Fibroblast of the conjunctiva (primary cell): ENCODE measurements at places on chromosomes 5 and 9.

- no peak for DNase-seq
Observed at GRCh38 chr9:133842174-133842573, 104.0 kb upstream of the SARDH start.

- DNase-seq = peak; percentile 9
Observed at GRCh38 chr9:87836951-87837705, 45.5 kb upstream of the SPATA31E1 start.

- DNase-seq = peak; percentile 88
Observed at GRCh38 chr5:128649192-128649591, 111.1 kb upstream of the FBN2 start.

DNA sequence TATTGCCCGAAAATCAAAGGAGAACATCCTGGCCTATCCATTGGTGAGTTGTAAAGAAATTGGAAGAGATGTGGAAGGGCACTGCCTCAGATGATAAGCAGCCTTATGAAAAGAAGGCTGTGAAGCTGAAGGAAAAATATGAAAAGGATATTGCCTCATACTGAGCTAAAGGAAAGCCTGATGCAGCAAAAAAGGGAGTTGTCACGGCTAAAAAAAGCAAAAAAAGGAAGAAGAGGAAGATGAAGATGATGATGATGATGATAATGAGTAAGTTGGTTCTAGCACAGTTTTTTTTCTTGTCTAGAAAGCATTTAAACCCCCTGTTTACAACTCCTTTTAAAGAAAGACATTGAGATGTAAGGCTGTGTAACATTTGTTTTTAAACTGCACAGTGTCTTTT, 59.8 kb upstream of the ZBED3 start:
- no peak for DNase-seq

DNA sequence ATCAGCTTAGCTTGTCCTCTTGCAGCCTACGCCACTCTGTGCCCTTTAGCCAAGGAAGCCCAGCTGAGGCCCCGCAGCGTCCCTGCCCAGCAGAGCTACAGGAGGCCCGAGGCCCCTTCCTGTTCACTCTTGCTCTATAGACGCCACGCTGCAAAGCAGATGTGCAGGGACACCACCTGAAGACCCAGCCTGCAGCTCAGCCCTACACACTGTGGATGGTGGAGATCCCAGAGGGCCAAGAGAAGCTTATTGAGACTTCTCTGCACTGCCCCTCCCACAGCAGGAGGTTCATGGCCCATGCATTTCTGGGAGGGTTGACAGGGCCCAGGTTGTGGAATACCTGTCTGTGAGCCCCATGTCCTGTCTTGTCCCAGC, 33.6 kb downstream of the IRF1 start:
- DNase-seq = no peak

GRCh38 chr9:130036099-130036498, 6.9 kb downstream of the FNBP1 start:
- no peak for DNase-seq

- DNase-seq = peak; percentile 73
Observed at GRCh38 chr5:173315495-173316338, 12.5 kb downstream of the STC2 start.

- DNase-seq = no peak
Observed at GRCh38 chr9:110728058-110728457, 59.5 kb downstream of the MUSK start.

GRCh38 chr9:135797507-135798262, 95.7 kb downstream of the KCNT1 start:
- peak; percentile 13 for DNase-seq

GRCh38 chr9:111613436-111614040, 14.1 kb upstream of the PTGR1 start:
- no peak for DNase-seq

- no peak for DNase-seq
Observed at GRCh38 chr9:100070104-100071041, 28.4 kb downstream of the ERP44 start.

- DNase-seq = no peak
Observed at GRCh38 chr9:114925672-114926071, 4.7 kb downstream of the TNFSF8 start.

- DNase-seq = no peak
Observed at GRCh38 chr9:81683238-81683637, 6.1 kb downstream of the TLE1 start.

GRCh38 chr5:88552426-88552825, 283.8 kb upstream of the TMEM161B start:
- DNase-seq = no peak

- no peak for DNase-seq
Observed at GRCh38 chr5:59766427-59767210, 126.9 kb downstream of the PDE4D start.

DNA sequence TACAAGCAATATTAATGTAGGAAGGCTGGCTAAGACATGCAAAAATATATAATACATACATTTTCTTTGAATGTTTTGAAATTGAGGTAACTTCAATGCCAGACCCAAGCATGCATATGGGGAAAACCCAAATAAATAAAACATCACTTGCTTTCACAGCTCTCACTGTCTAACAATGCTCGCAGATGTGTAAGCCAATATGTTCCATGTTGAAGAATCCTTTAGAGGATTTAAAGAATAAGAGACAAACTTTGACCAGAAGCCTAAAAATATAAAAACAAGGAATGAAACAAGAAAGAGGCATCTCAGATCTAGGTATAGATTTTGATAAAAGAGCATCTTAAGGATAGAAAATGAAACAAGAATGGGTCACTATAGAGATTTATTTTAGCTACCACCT, 354.2 kb downstream of the CDH10 start:
- no peak for DNase-seq

- DNase-seq = no peak
Observed at GRCh38 chr5:107917983-107918382, 247.2 kb upstream of the EFNA5 start.

DNA sequence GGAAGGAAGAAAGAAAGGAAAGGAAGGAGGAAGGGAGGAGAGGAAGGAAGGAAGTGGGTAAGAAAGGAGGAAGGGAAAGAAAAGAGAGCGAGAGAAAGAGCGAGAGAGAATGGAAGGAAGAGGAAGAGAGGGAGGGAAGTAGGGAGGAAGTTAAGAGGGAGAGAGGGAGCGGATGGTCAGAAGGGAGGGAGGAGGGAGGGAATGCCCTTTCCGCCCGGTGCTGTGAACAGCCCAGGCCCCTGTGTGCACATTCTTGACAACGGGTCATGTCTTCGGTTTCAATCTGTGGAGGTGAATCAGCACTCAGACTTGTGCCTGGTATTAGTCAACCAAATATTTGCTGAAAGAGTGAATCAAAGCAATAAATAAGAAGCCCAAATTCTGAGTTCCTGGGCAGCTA, 39.2 kb downstream of the PRUNE2 start:
- peak; percentile 81 for DNase-seq

- DNase-seq = no peak
Observed at GRCh38 chr5:54655761-54656160, 138.2 kb downstream of the SNX18 start.

DNA sequence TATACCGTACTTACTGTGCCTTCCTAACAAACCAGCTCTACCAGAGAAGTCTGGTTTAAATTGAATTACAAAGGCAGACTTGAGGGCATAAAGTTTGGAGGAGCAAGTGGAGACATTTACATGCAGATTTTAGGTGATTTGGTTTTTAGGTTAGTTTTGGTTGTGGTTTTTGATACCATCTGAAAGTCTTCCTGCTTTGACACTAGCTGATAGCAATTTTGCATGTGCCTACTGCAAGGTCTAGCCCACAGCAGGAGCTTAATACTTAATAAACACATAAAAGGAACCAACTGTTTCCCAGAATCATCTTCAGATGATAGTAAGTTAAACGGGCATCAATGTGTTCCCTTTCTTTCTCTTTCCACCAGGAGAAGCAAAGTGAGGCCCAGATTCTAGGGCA, 3.4 kb upstream of the ESM1 start:
- no peak for DNase-seq

GRCh38 chr9:130740218-130741023, 46.8 kb downstream of the EXOSC2 start:
- no peak for DNase-seq

GRCh38 chr9:9552665-9553064, 1060.1 kb downstream of the PTPRD start:
- DNase-seq = no peak

DNA sequence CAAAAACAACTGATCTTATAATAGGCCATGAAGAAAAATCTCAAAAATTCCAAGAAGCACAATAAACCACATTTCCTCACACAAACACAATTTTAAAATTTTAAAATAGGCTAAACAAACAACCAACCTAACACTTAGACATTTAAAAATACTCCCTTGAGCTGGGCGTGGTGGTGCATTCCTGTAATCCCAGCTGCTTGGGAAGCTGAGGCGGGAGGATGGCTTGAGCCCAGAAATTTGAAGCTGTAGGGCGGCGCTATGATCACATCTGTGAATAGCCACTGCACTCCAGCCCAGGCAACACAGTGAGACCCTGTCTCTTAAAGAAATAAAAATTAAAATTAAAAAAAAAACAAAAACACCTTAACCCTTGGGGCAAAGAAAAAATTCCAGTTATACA, 36.9 kb upstream of the TESK1 start:
- DNase-seq = no peak

DNA sequence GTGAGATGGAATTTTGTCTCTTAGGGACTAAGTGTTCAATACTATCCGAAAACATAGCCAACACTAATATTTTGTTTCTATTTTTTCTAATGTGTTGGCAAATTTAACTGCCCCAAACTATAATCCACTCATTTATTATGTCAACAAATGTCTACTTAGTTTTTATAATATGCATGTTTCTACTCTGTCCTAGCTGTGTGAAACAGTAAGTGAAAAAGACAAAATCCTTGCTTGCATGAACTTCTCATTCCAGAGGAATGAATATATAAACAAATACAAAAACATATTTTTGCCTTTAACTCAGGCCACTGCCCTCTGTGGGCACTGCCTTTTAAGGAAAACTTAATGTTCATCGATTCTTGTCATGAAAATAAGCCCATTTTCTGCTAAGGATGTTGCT, 1275.4 kb upstream of the CDH18 start:
- no peak for DNase-seq

- DNase-seq = no peak
Observed at GRCh38 chr5:88551724-88552345, 283.2 kb upstream of the TMEM161B start.

DNA sequence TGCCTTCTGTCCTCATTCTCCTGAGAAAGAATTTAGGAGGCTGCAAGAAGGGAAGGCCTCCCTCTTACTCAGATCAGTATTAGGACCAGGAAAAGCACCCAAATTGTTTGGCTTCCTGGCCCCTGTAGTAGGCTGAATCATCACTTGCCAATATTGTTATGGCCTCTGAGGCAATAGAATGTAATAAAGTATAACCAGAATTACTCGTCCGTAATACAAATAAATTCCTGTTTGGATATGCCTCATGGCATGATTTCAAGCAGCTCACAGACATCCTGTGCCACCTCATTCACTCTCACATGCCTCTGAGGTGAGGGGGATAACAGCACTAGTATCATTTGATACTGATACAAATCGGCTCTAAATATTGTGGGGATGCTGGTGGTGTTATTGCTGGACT, 427.3 kb downstream of the ISL1 start:
- no peak for DNase-seq

- no peak for DNase-seq
Observed at GRCh38 chr5:129392681-129393080, 67.4 kb upstream of the ADAMTS19 start.

GRCh38 chr5:122690266-122690665, 84.6 kb upstream of the SNX2 start:
- DNase-seq = no peak

- peak; percentile 9 for DNase-seq
Observed at GRCh38 chr5:75006865-75007822, 45.2 kb downstream of the GCNT4 start.

DNA sequence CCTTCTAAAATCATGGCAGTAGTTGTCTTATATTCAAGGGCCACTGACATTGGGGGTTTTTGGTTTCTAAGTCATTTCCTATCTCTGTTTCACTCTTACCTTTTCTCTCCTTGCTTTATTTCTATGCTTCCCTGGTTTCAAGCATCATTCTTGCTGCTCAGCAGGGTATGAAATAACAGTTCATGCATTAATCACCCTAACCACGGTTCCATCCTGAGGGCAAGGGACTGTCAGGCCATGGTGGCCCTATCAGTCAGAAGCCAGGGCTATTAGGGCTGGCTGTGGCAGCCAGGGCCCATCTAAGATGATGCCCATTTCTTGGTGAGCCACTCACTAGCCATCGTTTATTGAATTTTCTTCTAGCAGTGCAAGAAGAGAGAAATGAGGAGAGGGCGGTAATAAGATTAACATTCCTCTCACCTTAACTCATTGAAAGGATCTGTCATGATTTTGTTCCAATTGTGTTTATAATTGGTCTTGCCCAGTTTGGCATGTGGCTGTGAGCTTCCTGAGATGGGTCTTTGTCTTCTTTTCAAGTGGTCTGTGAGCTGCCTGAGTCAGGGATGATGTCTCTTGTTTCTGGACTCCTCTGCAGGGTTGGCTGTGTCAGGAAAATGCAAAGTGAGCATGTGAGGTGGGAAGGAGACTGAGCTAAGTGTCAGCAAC, 45.2 kb downstream of the CYSTM1 start:
- no peak for DNase-seq

DNA sequence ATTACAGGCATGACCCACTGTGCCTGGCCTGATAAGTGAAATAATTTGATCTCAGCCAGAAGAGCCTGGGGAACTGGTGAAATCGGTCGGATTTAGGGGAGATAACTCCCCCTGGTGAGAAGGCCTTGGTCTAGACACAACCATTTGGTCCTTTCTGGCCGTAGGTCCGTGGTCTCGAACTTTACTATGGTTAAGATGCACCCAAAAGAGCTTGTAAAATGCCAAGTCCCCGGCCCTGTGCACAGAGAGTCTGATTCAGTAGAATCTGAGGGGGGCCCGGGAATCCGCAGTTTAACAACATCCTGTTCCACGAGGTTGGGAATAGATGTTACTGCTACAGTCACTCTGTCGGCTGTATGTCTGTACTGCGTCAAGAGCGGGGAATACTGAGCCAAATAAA, 140.7 kb downstream of the C9orf50 start:
- no peak for DNase-seq

GRCh38 chr9:4678679-4679267, 596 bp upstream of the CDC37L1 start:
- no peak for DNase-seq

GRCh38 chr9:85264695-85265094, 477.1 kb downstream of the AGTPBP1 start:
- no peak for DNase-seq

DNA sequence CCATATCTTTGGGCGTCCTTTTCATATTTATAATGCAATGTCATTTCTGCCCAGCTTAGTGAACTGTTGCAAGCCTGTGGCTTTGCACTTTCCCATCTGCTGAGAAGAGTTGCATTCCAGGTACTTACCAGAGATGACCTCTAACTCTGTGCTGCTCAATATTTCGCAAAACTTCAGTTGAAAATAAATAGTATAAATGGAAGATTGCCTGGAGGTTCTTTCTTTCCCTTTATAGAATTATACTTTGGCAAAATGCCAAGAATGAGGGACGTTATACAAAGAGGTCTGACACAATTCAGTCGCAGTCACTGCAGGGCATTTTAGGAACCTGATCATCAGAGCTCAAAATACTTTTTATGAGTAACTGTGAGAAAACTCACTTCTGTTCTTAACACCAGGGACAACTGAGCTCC, 18.9 kb upstream of the VLDLR start:
- DNase-seq = no peak

GRCh38 chr5:145887976-145888574, 15.3 kb upstream of the GRXCR2 start:
- peak; percentile 47 for DNase-seq
